ENCODE measurements at places on chromosomes 4 and X.

- DNase-seq: no peak
These were observed 565.7 kb upstream of the FAT1 start for GRCh38 chr4:187289371-187289770.

DNA sequence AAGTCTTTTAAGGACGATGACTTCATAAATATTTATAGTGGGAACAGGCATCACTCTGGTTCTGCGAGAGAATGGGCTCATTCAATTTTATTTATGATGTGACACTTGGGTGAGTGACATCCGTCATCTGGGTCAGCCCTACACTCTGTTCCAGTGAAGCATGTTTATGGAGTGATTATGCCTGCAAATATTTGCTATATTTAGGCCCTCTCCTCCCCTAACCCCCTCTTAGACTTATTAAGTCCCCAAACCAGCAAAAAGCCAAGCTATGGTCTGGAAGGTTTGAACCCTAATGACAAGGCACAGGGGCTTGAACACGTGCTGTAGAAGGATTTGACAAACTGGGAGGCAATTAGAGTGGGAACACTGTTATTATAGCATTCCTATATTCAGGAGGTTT, 55.9 kb downstream of the C4orf51 start:
- no peak for DNase-seq

- no peak for DNase-seq
These were observed 184.0 kb downstream of the UGT8 start for GRCh38 chr4:114782415-114783214.

GRCh38 chr4:11263208-11263607, 165.5 kb downstream of the HS3ST1 start:
- DNase-seq: no peak

DNA sequence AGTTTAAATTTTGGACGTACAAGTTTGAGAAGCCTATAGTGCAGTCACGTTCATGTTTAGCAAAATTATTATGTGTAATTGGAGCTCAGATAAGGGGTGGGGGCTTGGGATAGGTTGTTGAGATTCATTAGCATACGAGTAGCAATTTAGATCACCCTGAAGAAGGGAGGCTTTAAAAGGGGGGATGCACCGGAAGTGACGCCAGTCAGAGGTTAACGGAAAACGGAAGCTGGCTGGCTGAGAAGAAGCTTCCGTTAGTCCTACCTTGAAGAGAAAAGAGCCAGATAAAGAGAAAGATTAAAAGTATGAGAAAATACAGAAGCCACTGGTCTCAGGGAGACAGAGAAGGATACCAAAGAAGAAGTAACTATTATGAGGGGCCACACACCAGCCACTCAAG, 1.1 kb upstream of the NXT2 start:
- no peak for DNase-seq

GRCh38 chr4:87570290-87570805, 38.0 kb upstream of the DSPP start:
- no peak for DNase-seq

GRCh38 chrX:23805389-23805788, 22.4 kb downstream of the SAT1 start:
- no peak for DNase-seq

- no peak for DNase-seq
These were observed 160.7 kb upstream of the FTHL17 start for GRCh38 chrX:31232506-31232905.

- no peak for DNase-seq
These were observed 645.4 kb downstream of the BCOR start for GRCh38 chrX:39452401-39452800.

- no peak for DNase-seq
These were observed 71.0 kb downstream of the PJA1 start for GRCh38 chrX:69093960-69094871.

DNA sequence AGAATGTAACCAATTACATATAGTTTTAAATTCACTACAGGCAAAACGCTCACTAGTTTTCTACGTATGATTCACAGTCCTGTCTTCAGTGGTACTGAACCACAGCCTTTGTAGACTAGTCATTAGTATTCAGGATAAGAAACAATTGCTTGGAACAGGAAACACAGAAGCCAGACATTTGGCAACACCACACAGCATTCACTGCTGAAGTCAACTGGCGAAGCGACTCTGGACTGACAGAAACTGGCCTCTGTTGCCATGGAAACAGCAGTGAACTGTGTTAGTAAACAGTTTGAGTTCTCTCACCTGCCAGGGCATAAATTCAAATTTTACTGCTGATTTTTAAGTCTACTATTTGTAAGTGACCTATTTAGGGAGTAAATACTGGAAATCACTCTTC, 57.6 kb downstream of the MAPK10 start:
- DNase-seq: no peak

- no peak for DNase-seq
These were observed 167.8 kb downstream of the ZNF330 start for GRCh38 chr4:141388481-141388880.

DNA sequence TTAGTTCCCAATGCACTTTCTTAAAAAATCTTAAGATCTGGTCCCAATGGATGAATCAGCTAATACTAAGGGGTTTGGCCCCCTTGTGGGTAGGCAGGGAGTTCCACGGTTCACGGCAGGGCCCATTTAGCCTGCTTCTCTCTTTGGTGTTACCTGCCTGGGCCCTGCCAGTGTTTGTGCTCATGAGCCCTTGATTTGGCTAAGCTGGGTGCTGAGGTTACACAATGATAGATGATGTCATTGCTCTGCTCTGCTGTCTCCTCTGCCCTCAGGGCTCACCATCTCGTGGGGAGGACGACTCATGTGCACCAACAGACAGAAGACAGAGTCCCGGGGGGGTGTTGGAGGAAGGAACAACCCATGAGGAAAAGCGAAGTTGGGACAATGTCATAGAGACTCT, 24.4 kb downstream of the RTL5 start:
- no peak for DNase-seq

DNA sequence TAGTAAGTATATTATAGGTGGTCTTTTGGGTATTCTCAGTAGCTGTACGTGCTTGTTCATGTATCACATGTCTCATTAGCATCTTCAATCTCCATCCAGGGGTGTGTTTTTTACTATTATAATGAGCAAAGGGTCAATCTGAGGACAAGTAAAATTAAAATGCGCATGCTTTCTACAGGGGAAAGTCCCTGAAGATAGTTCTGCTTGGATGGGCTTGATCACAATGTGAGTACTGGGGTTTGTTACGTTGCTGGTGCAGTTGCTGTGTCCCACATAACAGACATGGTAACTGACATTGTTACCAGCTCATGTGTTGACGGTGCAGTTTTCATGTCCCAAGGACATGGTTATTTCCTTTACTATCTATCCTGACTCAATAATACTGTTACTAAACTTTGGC, 65.9 kb downstream of the UCHL1 start:
- no peak for DNase-seq
